Fibroblast of mammary gland (primary cell): ENCODE measurements at places on chromosomes 13 and 19.

DNA sequence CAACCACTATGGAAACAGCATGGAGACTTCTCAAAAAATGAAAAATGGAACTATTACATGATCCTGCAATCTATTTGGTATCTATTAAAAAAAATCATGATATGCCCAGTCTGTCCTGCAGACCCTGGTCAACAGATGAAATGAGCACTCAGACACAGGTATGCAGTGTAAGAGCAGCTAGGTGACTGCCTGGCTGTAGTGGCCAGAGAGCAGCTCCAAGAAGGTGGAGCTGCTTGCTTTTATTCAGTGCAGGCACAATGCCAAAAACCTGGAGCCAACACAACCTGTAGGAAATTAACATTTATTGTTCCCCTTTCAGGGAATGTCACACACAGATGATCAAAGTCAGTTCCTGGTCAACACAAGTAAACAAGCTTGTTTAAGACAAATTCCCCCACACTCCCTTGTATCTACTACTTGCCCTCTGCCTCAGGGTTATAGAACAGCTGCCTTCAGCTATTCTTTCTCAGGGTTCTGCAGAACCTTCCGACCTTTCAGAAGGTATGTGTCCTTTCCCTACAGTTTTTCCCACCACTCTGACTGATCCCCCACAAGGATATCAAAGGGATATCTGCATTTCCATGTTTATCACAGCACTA is 933.7 kb upstream of the SLITRK5 start:
- DNase-seq: no peak

DNA sequence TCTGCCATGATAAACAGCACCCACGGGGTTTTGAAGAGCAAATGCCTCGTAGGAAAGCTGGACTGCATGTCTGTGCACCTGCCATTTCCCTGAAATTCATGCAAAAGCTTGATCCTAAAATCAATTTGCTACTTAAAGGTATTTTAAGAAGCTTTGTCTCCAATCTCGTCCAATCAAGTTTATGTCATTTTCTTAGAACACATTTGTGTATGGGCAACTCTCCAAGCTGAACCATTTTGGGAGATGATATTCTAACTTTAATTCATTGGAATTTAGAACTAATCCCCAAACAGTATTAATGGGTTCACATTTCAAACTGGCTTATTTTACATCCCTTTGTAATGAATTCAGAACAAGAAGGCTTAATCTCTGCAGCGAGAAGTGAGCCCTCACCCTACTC is 822 bp downstream of the ADPRHL1 start:
- no peak for DNase-seq

DNA sequence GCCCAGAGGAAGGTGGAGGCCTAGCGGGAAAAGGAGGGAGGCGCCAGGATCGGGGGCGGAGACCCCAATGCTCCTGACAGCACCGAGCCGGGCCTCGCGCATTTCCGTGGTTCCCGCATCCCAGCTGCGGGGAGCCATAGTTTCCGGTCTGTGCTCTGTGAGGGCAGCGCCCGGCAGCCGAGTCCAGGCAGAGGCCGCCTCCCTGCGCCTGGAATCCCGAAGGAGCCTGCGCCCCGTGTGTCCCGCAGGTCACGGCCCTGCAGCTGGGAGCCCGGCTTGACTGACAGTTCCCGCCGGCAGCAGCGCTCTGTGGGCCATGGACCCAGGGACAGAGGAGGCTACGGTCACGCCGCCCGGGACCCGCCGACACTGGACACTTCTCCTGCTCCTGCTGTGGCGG is 74.6 kb upstream of the C13orf46 start:
- no peak for DNase-seq

DNA sequence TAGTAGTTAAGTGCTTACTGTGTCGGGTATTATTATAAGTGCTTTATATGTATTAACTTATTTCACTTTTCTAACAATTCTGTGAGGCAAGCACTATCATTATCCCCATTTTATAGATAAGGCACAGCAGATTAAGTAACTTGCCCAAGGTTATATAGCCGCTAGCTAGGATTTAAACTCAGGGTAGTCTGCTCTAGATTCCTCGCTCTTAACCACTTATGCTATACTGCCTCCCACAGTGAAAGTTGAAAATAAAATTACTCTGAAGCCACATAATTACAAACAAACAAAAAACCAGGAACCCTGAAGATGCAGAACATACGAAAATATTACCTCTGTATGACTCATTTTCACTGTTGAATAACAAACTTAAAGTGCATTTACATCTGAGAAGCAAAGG is 3.9 kb downstream of the TEX30 start:
- DNase-seq: peak; percentile 31

GRCh38 chr19:16660763-16661479 is at the start of gene TMEM38A:
Gene TMEM38A (plus strand): TSS chr19:16661139. CDS start chr19:16661218, 79 bp downstream.
- DNase-seq: no peak

DNA sequence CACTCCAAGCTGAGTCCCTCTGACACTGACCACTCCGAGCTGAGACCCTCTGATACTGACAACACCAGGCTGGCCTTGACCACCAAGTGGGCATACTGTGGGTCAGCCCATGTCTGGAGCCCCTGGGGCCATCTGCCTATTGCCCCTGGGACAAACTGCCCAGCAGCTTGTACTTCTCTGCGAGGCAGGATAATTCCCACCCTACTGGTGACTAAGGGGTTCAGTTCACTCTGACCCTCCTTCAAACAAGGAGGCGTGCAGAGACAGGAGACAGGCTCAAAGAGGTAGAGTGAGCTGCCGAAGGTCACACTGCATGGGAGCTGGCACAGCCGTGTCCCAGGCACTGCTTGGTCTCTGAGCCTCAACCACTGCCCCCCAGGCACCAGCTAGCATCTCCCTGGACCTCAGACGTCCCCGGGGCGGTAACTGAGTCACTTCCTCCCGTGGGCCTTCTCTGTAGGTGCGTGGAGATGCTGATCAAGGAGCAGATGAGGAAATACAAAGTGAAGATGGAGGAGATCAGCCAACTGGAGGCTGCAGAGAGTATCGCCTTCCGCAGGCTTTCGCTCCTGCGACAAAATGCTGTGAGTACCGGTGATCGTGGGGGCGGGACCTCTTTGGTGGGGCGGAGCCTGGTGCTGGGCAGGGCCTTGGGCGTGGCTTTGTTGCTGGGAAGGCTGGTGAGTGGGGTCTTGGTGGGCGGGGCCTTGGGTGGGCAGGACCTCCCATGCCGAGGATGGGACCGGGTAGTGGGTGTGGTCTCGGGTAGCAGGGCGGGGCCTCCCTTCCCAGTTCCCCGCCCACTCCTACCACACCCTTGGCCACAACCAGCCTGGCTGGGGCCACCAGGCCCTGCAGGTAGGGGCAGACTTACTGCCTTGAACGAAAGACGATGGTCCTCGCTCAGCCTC is 5.8 kb upstream of the USE1 start:
- peak; percentile 51 for DNase-seq

DNA sequence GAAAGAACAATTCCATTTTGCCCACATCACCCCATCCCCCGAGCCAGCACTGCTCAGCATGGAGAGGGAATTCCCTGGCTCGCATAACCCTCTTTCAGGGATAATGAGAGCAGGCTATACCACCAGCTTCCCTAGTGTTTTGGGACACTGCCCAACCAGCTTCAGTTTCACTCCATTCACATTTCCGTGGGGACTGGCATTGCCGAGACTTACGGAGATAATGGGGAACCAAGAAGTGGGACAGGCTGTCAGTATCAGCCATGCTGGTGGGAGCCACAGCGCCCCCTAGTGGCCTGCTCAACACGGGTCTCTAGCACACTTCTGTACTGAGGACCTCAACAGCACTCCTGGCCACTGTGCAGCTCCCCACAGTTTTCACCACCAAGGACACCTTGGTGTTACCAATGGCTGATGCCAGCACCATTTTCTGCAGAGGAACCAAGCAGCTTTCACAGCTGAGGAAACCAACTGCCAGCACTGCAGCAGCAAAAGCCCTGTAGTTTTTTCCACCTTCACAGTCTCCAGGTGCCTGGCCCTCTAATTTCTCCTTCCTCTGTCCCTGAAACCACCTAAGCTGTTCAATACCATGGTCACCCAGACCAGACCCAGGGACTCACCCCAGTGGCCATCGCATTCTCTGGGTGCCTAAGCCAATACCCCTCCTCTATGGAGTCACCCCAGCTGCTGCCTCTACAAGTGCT is 23.7 kb downstream of the SLC6A16 start:
- peak; percentile 55 for DNase-seq
